HT-29 (cell line): ENCODE measurements at places on chromosomes 13 and 19.

DNA sequence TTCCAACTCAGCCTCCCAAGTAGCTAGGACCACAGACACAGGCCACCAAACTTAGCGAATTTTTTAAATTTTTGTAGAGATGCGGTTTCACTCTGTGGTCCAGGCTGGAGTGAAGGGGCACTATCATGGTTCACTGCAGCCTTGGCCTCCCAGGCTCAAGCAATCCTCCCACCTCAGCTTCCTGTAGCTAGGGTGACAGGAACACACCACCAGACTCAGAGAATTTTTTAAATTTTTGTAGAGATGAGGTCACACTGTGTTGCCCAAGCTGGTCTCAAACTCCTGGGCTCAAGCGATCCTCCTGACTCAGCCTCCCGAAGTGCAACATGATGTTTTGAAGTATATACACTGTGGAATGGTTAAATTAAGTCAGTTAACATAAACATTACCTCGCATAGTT is 263.6 kb downstream of the OXGR1 start:
- DNase-seq, result no peak

GRCh38 chr13:50999641-51000040 is 90.0 kb downstream of the RNASEH2B start:
- no peak for DNase-seq

- no peak for DNase-seq
Observed at GRCh38 chr13:23129331-23129730, 51.4 kb upstream of the SGCG start.

- no peak for DNase-seq
Observed at GRCh38 chr19:53826876-53827275, 2.8 kb upstream of the NLRP12 start.

DNA sequence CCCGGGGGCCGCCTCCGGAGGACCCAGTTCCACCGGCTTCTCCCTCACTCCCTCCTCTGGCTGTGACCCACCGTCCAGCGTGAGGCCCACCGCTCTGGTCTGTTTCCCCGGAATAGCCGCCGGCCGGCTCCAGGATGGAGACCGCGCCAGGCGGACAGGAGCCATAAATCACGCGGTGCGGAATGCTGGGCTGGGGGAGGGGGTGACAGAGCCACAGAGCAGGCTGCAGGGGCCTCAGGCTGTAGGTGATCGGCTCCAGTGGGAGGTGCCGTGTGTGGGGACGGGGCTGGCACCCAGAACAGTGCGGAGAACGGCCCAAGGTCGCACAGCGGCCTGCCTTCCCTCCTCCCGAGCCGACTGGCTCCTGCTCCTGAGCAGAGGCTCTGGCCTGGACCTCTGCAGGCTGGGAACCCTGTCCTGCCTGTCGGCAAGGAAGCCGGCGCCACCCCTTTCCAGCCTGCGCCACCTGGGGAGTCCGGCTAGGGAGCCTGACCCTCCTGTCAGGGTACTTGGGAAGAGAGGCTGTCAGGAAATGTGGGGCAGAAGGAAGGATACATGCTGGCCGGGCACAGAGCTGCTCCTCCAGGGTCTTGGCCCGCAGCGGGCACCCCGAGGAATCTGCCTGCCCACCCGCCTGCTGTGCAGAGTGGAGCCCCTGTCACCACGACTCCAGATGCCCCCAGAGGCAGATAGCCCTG is 8.3 kb downstream of the PIAS4 start:
- no peak for DNase-seq
